NCI-H1105 (cell line): ENCODE measurements at places on chromosomes 3 and 15.

DNA sequence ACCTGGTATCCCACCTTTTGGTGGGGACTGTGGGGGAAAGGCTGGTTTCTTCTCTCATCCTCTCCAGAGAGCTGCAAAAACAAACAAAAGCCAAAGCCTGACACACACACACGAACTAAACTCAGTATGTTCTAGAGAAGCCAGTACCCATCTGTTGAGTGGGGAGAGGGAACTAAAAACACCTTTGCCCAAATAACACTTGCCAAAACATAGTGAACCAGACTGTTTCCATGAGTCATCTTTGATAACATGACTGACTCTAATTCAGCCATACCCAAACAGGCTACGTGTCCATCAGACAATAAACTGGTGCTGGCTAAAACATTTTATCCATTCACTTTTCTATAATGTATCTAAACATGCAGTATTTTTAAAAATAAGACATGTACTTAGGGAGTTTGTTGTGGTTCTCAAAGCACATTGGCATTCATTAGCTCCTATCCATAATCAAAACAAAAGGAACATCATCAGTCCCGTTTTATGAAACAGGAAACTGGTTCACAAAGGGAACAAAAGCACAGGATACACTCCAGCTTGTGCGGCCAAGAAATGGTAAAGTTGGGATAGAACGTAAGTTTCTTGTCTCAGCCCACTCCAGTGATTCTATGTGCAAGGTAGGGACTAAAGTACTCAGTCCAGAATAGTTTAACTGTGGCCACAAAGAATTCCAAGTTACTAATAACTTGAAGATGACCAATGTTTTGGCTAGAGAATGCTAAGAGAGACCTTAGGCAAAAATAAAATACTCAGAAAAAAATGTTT, 16.1 kb downstream of the LYSMD2 start:
- DNase-seq = no peak

DNA sequence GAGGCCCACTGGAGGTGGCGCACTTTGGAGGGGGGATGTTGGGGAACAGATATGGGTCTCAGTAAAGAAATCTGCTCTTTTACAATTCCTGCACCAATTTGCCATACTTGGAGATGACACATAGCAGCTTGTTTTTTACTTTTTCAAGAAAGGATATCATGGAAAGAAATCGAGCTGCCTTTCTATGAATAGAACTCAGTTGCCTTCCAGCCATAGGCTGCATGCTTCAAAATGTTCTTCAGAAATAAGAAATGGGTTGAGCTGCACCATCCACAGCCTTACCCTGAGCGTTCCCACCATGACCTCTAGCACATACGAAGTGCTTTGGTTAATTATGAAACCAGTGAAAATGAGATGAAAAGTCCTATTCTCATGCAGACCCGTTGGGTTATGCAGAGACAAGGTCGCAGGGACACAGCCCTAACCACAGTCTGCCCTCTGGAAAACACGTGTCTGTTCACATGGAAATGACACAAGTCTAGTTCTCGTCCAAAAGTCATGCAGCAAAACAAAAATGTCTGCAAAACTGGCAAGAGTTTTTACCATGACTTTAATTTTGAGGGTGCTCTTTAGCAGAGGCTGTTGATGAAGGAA, 36.3 kb downstream of the NGRN start:
- no peak for DNase-seq

DNA sequence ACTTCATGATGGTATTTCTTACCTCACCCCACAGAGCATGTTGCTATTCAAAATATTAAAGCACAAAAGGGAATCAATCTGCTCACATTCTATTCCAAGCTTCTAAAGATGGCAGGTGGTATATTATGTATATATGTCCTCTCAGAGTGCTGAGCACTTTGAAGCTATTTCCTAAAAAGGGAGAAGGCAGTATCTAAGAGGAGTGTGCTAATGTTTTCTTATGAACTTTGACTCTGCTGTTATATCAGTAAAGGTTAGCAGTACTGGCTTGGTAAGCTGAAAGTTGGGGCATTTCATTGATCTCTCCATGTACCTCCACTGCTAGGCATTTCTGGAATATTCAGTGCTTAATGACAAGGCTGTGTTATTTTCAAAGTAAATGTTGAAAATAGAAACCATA, 43.4 kb downstream of the IL1RAP start:
- no peak for DNase-seq

DNA sequence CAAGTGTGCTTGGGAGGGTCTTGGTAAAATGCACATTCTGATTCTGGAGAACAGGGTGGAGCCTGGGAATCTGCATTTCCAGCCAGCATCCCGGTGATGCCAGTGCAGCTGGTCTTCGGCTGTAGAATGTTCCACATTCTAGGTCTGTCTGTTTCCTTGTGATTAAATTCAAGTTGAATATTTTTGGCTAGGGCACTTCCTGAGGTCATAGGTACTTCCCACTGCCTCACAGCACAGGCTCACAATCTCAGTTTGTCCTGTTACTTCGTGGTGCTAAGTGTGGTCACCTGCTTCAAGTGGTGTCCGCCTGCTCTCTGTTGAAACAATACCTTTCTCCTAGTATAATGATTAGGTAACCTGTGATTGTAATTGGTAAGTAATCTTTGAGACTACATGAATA, 40.1 kb downstream of the FLNB start:
- no peak for DNase-seq

DNA sequence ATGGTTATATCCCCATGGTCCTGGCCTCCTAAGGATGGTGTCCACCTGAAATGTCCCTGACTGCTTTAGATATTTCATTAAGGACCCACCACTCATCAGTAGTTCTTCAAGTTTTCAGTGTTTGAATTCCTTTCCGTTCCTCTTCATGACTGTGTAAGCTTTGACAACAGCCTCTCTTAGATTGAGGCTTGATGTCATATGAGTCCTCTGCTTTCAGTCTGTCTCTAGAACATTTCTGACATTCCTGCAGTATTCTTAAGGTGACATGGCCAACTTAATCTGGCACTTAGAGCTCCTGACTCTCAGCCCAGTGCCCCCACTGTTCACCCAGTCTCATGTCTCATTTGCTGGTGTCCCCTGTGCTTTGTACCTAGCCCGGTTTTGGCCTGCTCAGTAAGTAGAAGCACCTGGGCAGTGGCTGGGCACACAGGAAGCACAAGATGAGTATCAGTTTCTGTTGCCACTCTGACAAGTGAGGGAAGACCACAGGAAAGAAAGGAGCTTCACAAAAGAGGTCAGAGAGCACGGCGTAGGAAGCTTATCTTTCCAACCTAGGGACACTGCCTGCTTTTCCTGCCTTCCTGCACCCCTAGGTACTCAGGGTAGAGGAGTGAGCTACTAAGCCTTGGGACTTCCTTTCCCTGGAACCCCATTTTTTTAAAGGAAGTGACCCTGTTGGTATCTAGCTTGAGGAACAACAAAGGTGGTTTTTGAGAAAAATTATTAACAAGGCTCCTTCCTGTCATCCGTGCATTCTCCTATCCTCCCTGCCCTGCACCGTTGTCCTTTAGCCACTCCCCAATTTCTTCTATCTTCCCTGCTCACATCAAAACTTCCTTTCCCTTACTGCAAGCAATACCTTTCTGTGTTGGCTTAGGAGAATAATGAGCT, 103.1 kb downstream of the KLHL25 start:
- DNase-seq = no peak

GRCh38 chr3:197485143-197485542, 70.6 kb downstream of the BDH1 start:
- no peak for DNase-seq

DNA sequence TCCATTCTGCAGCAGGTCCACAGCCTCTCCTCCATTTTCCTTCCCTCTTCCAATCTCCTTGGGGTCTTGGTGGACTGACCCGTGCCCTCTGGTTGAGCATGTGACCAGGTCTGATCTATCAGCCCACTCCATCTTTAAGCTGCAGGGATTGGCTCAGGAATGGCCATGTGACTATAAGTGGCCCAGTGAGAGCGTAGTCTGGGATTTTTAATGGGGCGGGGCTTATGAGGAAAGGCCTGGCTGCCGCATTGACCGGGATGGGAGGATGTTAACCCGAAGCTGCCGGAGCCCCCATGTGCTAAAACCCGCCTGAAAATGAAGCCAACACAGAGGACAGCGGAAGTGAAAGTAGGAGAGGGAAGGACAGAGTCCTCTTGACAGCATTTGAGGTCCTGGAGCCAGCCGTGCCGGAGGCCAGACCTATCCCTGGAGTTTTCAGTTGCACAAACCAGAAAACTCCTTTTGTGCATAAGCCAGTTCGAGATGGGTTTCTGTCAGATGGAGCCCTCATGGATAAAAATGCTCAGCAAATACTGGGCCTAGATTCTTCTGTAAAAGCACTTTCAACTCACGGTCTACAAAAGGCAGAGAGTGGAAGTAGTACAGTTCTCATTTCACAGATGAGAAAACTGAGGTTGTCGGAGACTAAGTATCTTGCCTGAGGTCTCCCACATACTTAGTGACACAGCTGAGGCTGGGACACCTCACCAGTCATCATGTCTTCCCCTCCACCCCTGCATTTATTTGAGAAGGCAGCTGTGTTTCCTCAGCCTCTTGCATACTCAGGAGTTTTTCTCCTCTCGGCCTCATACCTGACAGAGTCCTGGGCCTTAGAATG, 61.9 kb downstream of the ATP2B2 start:
- no peak for DNase-seq

DNA sequence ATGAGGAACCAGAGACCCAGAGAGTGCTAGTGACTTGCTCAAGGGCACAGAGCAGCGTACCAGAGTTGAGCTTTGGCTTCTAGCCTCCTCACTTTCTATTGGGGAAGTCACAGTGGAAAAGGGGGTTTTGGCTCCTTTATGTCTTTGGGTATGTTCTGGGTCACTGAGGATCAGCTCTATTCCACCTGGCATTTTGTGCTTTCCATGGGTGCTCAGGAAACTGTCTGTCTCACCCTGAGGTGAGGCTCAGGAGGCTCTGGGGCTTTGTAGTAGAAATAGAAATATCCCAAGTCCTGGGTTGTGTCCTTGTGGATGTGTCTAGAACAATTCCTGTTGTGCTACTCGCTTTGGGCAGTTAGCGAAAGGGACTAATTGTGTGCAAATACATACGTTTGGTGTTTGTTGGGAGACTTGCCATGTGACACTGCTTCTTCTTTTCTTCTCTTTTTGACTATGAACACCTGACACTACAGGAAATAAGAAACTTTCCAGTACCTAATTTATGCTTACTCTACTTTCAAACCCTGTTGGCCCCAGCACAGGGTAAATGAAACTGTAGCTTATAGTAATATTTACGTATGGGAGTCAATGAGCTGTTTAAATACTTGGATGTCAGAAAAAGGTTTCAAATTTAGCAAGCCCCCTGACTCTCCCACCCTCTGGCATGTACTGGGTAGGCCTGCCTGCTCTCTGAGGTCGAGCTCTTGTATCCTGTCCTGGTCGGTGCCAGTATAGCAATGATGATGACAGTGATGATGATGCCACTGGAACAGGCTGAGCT, 35.6 kb downstream of the SMAD3 start:
- DNase-seq = no peak

DNA sequence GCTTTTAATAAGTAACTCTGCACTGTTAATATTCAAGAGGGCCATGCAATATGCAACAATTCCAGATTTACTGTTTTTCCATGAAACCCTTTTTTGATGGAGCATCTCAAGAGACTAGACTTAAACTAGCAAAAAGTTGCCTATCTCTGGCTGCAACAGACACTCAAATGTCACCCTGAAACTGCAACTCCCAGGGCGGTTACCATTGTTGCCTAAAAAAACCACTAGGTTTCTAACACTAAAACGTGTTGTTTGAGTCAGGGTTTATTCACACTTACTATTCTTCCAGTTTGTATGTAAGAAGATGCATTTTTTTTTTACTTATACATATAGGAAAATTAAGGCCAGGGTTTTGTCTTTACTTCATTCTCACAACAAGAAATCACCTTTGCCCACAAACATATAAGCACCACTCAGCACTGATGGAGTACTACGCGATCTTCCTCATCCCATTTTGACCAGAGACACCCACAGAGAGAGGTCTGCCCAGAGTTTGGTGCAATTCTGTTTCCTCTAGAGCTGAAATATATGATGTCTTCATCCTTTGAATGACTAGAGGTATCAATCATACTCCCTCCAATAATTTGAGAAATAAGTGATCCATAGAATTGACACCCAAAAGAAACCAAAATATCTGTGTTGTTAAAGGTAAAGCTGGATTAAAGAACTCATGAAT, 124.0 kb upstream of the SNTN start:
- DNase-seq = no peak

- DNase-seq = no peak
Observed at GRCh38 chr3:65960087-65960486, 78.6 kb downstream of the MAGI1 start.

DNA sequence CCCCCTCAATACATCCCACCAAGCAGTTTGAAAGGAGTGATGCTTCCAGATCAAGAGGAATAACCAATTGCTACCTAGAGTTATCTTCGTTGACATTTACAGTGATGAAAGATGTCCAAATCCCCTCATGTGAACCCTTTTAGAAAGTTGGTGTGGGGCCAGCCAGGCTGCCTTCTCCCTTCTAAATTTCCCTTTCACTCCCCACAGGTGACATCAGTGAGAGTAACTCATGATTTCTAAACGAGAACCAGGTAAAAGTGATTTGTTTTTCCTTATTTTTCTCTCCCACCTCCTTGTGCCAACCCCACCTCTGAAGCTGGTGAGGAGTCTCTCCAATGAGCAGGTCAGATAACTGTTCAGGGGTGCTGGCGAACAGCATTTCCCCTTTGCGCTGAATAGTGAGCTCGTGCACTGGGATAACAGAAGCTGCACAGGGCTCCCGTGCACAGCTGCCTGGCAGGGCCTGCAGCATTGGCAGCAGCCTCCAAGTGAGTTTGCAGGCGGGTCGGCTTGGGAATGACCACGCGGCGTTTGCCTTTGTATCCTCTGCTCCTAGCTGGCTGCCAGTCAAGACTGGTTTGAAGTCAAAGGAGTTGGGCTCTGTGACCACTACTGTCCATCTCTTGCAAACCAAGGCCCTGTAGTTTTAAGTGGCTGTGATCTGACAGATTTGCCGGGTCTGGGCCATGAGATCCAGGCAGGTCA, 70.2 kb upstream of the CORO2B start:
- no peak for DNase-seq

- no peak for DNase-seq
Observed at GRCh38 chr15:80694611-80695098, 455 bp upstream of the ABHD17C start.

GRCh38 chr3:51392355-51393133, 1.5 kb downstream of the RBM15B start:
- no peak for DNase-seq

DNA sequence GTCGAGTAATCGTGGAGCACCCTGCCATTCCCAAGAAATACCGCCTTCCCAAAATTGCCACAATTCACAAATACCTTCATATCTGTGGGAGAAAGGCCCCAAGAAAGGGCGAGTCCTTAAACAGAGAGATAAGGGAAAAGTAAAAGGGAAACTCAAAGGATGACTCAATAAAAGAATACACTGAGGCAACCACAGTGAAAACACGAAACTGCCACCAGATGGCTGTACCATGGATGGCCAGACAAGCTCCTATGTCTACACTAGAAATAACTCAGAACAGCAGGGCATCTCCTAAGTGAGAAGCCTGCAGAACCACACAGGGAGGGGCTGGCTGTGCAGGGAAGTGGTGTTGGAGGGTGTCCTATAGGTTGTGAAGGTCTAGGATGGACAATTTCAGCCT, 25.0 kb downstream of the SRGAP3 start:
- no peak for DNase-seq
